NCI-H1417 (cell line): ENCODE measurements at places on chromosomes 1 and 21.

- peak; percentile 88 for DNase-seq
Observed at GRCh38 chr1:116345843-116346242, 27.2 kb upstream of the ATP1A1 start.

- no peak for DNase-seq
Observed at GRCh38 chr1:180042988-180043622, 88.5 kb downstream of the CEP350 start.

- DNase-seq, result no peak
Observed at GRCh38 chr1:152880907-152881306, 2.8 kb downstream of the SMCP start.

- peak; percentile 25 for DNase-seq
Observed at GRCh38 chr1:225767634-225768540, 9.7 kb upstream of the SRP9 start.

DNA sequence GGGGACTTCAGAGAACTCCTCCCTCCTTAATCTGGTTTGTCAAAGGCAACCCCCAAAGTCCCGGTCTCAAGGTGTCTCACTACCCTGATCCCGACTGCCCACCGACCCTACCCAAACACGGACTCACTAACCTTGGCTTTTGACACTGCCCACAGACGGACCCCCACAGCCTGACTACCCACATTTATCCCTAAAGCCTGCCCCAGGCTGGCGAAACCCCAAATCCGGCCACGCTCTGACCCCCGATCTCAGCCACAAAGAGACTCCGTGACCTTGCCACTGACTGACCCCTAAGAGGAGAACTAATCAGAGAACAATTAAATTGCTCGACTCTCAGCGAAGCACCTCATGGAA lies 5.2 kb downstream of the ID3 start:
- DNase-seq, result no peak

GRCh38 chr1:57353654-57354053 lies 70.2 kb downstream of the DAB1 start:
- DNase-seq, result no peak
